Activated CD8-positive, alpha-beta memory T cell treated with anti-CD3 and anti-CD28 coated beads for 48 hours (primary cell): ENCODE measurements at places on chromosomes 7 and 10.

DNA sequence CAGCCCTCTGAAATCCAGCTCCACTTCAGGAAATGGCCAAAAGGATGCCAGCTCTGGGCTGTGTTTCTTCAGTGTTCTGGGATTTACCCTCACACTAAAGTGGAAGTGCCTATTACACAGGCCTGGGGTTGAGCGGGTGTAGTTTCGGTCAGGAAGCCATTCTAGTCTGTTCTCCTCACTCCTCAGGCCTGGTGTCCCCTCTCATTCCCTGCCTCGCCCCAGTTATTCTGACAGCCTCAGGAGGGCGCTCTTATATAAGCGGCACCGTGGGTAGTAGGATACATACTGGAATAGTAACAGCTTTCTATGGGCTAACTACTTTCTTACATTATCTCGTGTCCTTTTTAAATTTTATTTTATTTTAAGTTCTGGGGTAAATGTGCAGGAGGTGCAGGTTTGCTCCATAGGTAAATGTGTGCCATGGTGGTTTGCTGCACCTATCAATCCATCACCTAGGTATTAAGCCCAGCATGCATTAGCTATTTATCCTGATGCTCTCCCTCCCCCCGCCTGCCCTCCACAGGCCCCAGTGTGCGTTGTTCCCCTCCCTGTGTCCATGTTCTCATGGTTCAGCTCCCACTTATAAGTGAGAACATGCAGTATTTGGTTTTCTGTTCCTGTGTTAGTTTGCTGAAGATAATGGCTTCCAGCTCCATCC is 12.2 kb upstream of the LGI1 start:
- DNase-seq = no peak

GRCh38 chr7:131504157-131504899 is 52.1 kb downstream of the PODXL start:
- no peak for DNase-seq

DNA sequence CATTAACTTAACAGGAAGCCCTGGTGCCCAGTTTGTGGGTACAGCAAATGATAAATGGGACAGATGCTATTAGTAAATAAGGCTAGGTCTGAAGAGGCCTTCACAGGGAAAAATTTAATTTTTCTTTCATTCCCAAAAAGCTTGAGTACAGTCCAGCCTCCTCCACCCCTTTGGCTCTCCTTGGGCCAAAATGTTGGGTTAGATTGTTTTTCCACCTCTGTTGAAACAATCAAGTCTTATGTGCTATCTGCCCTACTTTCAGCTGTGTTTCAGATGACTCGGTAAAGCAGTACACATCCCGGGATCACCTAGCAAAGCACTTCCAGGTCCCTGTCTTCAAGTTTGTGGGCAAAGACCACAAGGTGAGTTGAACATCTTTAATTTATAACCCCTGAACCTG is 24.3 kb downstream of the PLA2G12B start:
- DNase-seq = no peak

- DNase-seq = no peak
These were observed 24.6 kb upstream of the GLCCI1 start for GRCh38 chr7:7943951-7944350.

- DNase-seq = no peak
These were observed 17.1 kb downstream of the ADCY1 start for GRCh38 chr7:45591101-45591906.

DNA sequence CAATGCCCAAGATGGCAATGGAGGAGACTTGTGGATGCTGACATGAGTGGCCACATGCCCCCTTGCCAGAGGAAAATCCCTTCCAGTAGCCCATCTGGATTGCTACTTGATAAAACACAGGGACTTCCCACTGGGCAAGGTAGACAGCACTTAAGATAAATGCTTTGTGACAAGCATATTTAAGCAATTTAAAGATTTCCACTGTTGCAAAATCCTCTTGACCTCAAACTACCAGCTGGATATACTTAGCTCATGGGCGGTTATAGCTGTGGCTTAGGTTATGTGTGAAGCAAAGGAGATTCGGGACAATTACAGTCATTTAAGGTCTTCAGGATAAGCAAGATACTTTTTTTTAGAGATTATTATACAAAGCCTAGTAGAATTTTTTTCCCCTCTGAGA is 238.1 kb downstream of the BMPER start:
- no peak for DNase-seq

- no peak for DNase-seq
These were observed 121.5 kb downstream of the POLR1F start for GRCh38 chr7:19587291-19587690.

- DNase-seq = no peak
These were observed 7.5 kb downstream of the PIK3AP1 start for GRCh38 chr10:96712662-96713271.

DNA sequence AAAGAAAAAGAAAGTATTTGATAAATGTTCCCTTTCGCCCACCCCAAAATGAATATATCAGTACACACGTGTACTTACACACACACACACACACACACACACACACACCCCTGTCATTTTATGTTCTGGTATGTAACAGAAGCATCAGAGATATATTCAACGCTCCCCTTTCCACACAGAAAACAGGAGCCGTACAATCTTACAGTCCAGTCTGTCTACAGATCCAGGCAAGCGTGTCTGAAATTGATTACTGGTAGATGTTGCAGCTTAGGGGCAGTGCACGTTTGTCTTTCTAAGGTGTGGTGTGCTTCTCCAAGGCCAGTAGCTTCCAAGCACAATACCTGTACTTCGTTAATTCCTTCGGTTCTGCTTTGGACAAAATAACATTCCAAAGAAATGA is 143.7 kb upstream of the RNF32 start:
- DNase-seq = no peak

DNA sequence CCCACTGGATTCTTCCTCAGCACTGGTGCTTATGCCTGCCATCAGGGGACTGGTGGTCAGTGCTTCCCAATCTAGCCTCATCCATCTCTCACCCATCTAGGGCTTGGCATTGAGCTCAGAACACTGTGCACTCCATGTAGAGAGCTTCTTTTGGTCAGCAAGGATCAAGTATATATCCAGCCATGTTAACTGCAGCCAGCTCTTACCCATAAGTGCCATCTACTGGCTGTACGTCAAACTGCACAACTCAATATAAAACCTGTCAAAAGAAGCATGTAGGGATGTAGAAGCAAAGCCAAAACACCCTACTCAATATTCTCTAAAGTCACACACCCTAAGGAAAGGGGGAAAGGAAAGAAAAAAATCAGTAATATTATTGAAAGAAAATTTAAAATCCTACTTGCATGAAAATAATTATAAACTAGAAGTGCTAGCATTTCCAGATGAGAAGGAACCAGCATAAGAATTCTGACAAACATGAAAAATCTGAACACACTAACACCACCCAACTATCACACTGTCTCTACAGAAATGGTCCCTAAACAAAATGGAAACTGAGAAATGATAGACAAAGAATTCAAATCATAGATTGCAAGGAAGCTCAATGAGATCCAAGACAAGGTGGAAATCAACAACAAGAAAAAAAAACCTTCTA is 531.1 kb upstream of the STEAP1 start:
- no peak for DNase-seq

GRCh38 chr10:111561124-111561523 is 484.3 kb downstream of the ADRA2A start:
- DNase-seq = no peak

DNA sequence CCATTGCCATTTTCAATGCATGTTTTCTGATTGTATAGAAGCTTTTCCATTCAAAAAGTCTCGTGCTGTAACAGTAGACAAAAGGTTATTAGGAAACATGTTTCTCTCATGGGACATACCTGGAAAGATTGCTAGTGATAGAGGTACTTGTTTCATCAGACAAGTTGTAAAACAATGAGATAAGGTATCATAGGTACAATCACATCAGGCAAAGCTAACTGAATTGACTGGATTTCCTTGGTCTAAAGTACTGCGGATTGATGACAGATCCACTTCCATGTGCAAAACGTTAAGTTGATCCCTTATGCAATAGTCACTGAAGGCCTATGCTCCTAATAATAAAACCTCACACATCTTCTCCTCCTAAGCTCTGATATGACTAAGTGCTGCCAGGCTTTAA is 6.5 kb upstream of the RNF32 start:
- DNase-seq = no peak

- no peak for DNase-seq
These were observed 200.5 kb downstream of the MACC1 start for GRCh38 chr7:20016669-20017068.

DNA sequence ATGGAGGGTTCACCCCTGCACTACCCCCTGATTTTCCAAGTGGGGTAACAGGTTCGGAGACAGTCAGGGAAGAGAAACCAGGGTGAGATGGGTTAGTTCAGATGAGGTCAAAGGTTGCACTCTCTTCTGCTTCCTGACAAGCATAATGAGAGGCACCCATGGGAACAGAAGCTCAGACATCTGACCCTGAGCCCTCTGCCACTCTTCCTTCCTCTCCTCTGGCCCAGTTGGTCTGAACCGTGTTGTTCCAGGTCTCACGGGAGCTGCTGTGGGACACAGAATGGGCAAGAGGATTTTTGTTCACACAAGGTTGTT is 38.4 kb downstream of the DNAJB12 start:
- DNase-seq = no peak

DNA sequence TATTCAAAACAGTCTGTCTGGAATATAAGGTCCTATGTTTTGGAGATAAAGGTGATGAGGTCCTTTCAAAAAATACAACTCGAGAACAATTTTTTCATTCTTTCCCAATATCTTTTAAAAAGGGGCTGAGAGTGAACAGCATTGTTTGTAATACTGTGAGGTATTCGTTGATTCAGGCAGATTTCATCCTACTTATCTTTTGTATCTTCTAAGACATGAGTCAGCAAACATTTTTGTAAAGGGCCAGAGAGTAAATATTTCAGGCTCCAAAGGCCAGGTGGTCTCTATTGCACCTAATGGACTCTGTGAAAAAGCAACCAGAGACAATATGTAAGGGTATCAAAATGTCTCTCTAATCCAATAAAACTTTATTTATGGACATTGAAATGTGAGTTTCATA is 8.1 kb upstream of the ANK3 start:
- no peak for DNase-seq

GRCh38 chr10:113091920-113092319 is 141.9 kb downstream of the TCF7L2 start:
- DNase-seq = no peak

DNA sequence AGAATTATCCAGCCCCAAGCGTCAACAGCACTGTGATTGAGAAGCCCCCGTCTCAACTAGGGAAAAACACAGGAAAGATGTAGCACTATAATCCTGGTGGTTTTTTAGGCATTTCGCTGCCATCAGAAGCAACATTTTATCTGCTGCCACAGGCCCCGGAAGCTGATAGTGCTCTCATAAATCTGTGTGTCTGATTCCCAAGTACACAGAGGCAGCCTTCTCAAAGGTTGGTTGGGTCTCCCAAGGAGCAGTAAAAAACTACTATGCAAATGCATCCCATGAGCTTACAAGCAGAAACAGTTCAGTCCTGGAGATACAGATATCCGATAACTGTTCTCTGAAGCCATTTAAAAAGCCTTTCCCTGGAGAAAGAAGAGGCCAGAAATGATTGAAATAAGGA is 45.8 kb upstream of the LYZL1 start:
- DNase-seq = no peak

- DNase-seq = no peak
These were observed 8.9 kb downstream of the NT5C3A start for GRCh38 chr7:33053721-33054120.

DNA sequence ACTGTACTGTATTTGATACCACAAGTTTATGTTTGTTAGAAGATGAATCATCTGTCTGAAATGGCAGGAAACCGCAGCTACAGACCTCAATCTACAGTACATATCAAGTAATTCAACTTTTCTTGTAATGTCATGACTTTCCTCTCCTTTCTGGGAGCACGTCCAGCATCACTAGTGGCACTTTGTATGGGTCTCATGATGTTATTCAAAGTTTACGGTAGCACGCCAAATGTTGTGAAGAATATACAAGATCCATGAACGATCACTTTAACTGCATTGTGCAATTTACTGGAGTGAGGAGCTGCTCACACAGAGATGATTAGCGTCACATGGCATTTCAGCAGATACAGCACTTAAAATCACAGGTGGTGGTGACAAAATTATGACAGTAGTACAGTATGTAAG is 257.8 kb upstream of the GNAI1 start:
- no peak for DNase-seq

DNA sequence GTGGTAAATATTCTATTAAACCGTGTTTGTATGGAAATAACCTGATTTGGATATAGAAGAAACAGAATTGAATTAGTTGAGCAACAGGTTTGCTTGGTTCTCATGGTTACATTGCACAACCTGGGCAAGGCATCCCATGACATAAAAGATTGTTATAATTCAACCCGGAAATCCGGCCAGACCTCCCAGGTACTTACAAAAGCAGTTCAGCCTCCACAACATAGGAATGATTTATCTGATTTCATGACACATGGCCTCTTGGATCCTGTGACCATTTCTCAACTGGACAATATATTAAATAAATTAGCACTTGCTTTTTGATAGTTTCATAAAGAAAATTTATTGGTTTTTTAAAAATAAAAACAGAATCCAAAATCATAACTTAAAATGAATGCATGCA is 55.1 kb upstream of the PTPN12 start:
- no peak for DNase-seq

DNA sequence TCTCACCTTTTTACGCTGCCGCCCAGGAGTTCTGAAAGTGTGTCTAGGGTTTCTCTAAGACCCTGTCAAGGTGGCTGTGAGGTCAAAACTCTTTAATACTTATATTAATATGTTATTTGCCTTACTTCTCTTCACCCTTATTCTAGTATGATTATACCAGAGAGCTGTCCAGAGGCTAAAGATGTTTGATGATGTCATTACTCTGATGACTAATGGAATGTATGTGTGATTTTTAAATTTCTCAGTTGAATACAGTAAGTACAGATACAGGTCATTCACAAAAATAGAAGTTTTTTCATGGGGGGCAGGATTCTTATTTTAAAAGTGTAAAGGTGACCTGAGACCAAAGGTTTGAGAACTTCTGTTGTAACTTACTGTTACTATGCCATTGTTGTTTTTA is 150.6 kb upstream of the FOXP2 start:
- DNase-seq = no peak
